ENCODE measurements at places on chromosomes 6 and 20.

GRCh38 chr6:110325197-110325596 is 33.0 kb downstream of the METTL24 start:
- no peak for DNase-seq

GRCh38 chr20:17854307-17854903 is 114.2 kb downstream of the SNX5 start:
- DNase-seq: no peak

DNA sequence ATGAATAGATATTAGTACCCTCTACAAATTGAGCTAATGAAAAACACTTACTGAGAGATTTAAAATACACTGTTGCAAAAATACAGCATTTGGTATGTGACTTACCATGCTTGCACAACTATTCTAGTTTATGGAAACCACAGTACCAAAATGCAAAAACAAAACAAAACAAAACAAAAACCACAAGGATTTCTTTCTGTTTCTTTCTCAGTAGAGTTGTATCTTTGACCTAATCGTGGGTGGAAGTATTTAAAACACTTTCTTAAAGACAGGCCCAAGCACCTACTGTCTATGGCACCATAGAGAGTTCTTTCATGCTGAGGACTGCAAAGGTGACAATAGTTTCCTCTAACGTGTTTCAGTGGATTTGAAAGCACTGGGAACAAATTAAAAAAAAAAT is 95.3 kb upstream of the C6orf118 start:
- no peak for DNase-seq

GRCh38 chr6:75397656-75398465 is 95.7 kb downstream of the FILIP1 start:
- DNase-seq: no peak

DNA sequence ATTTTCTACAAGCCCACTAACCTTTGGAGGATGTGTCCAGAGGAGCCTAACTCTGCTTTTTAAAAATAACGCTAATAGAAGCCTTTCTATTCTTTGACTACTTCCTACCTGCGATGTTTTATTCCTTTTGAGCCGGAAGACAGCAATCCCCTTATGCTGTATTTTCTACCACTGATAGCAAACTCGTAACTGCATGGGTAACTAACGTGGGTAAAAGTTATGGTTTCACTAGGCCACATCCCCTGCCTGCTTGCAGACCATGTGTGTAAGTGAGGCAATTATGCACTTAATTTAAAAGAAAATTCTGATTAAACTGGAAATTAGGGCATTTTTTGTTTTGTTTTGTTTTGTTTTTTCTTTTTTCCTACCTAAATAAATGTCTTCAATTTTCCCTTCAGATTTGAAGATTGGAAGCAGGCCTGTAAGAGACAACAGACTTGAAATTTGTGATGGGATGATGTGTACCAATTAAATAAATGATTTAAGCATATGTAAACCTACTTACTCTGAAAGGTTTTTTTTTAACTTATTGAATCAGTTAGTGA is 931 bp downstream of the UFL1 start:
- no peak for DNase-seq

- DNase-seq: no peak
Measured at GRCh38 chr20:16864069-16864468, 115.9 kb downstream of the OTOR start.

DNA sequence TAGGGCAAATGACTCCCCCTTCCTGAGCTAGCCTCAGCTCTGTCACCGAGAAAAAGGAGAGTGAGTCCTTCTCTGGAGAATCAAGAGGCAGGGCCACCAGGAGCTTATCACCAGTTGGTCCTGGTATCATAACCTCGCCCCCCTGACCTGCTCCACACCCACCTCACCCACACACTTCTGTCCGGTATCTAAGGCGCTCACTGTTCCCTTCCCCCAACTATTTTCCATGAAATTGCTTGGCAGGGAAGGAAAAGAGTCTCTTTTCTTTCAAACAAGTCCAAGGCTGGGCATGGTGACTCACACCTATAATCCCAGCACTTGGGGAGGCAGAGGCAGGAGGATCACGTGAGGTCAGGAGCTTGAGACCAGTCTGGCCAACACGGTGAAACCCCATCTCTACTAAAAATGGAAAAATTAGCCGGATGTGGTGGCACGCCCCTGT is 77.6 kb downstream of the ZMYND8 start:
- DNase-seq: no peak

GRCh38 chr6:39114388-39114703 is 640 bp downstream of the SAYSD1 start:
- DNase-seq: no peak

DNA sequence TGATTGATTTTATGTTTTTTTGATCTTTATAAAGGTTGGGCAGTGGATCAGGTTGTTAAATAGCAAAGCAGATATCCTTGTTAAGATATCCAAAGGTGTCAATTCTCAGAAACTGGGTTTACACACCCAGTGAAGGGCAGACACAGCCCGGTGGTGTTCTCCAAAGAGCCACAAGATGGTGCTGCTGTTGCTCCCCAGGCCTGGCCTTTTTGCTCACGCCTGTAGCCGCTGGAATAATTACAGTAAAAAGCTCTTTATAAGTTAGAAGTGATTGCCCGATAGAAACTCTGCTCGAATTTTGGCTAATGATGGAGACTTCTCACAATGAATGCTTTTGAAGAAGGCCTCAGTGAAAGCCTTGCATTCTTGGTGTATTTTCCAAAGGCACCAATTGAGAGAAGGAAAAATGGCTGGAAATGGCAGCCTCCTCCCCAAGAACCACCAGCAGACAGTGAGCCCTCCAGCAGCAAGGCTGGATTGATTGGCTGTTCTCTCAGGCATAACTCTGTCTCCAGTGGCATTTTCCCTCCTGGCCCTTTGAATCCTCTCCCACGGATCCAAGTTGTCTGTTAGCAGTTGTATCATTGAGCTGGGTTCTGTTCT is 120.5 kb upstream of the CHD6 start:
- no peak for DNase-seq

DNA sequence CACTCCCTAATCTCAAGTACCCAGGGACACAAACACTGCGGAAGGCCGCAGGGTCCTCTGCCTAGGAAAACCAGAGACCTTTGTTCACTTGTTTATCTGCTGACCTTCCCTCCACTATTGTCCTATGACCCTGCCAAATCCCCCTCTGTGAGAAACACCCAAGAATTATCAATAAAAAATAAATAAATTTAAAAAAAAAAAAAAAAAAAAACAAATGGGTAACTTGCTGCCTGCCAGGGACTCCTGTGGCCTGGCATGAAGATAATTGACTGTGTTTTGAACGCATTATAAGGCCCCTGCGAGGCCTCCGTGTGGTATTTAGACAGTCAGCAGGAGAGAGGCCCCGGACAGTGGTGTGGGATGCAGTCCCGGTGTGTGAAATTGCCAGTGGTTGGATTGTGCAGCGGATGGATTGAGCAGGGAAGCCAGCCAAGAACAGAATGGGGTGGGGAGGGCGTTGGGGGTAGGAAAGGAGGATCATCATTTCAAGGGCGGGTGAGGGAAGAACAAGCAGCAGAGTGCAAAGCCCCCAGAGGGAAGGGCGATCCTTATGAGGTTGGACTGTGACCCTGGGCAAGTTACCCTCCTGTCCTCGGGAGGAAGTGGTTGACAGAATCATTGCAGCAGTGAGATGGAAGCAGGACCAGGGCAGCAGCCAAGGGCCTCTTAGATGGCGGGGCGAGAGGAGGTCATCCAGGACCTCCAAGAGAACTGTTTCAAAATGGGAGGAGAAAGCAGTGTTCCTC is 43.3 kb downstream of the PPARD start:
- DNase-seq: no peak

GRCh38 chr6:5302220-5302946 is 41.1 kb downstream of the FARS2 start:
- DNase-seq: no peak

DNA sequence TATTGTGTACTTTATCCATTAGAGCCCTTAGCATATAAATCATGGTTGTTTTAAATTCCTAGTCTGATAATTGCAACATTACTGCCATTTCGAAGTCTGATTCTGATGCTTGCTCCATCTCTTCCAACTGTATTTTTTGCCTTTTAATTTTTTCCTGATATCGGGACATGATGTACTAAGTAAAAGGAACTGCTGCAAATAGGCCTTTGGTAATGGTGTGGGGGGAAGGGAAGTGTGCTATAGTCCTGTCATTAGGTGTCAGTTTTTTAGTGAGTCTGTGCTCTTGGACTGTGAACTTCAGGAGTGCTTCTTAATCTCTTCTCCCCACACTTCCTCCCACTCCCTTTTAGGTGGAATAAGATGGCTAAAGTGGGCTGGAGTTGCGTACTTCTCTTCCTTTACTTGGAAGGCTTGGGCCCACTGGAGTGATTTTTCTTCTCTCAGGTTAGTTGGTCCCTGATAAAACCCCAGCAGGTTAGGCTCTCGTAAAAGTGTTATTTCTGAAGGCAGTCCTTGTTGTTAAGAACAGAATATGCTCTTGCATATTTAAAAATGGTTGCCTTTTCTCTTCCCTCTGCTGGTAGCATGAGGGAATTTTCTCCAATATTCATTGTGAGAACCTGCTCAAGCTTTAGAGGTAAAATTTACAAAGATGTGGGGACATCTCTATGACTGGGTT is 18.1 kb downstream of the STXBP5 start:
- DNase-seq: no peak

DNA sequence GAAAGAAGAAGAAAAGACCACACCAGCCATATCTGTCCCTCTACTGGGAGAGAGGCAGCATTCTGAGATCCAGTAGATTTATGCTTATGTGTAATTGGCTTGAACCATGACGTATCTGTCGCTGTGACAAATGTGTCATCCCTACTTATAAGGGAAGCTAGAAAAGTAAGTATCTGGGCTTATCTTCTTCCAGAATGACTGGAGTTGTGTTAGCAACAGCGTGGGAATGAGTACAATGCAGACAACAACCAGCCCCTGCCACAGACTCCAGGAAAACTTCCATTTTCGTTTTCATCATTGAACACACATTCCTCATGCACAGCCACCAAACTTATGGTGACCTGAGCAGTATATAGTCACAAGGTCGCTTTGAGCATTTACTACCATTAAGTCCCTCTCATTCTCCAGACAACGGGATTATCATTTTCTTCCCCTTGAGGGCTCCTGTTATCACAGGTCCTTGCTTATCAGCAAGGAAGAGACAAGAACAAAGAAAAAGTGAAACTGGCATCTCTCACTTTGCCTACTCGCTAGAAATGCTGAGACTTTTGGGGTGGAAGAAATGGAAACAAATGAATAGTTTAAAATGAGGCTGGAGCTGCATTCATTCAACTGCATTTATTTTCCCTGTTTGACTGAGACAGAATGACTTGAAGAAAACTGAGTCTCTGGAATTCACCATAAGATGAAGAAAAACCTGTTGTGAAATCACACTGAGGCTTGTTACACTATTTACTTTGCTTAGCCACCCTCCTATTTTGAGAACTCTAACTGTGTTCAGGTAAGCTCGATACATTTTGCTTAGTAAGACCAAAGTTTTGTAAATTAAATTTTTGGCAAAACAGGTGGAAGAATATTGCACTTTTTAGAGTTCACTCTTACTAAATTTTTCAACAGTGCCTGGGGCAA is 149.3 kb upstream of the FOXQ1 start:
- DNase-seq: no peak

- DNase-seq: no peak
Measured at GRCh38 chr6:69705954-69706353, 90.9 kb downstream of the LMBRD1 start.

DNA sequence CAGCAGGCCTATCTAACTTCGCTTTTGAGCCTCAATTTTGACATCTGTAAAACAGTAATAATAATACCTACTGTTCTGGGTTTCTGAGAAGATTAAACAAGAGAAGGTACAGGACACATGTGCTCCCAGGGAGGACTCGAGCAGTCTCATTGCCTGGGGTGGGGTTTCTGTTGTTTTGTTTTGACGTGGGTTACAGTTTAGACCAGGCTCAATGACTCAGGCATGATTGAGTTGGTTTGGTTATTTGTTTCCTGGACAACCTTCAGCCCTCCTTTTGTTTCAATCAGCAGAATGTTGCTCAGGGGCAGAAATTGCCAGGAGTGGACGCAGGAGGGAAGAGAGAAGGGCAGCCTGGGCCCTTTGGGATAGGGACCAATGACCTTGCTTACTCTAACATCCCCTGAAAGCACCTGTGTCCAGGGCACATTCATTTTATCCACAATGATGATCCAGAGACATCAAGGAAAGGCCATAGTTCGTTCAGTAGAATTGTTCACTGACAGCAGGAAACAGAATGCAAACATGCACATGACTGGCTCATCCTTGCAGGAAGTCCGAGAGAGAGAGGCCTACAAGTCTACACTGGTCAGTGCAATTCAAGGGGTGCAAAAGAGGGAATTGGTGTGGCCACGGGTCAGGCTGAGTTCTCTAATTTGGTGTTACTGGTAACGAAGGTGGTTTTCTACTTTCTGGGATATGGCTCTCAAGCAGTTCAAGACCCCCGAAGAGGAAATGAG is 74.5 kb upstream of the MRPS10 start:
- DNase-seq: no peak

DNA sequence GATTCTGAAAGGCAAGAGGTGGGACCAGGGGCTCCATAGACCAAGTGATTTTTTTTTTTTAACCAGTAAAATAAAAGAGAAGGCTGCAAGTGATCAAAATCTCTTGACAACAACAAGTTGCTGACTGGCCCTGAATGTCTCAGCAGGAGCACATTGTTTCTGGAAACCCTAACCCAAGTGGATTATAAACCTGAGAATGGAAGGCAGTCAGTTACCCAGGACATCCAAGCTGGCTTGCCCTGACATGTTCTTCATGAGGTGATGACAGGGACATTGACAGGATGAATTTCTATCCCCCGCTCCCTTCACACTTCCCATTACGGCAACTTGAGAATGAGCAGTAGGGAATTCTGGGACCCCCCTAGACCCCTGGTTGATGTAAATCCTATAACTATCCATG is 49.6 kb upstream of the RIPOR2 start:
- no peak for DNase-seq

GRCh38 chr6:40936818-40937251 is 102.2 kb downstream of the UNC5CL start:
- DNase-seq: no peak

GRCh38 chr6:156562636-156563035 is 214.5 kb upstream of the ARID1B start:
- no peak for DNase-seq

- DNase-seq: no peak
Measured at GRCh38 chr20:44186201-44186600, 787 bp downstream of the JPH2 start.

GRCh38 chr6:25053875-25054371 is 118.2 kb upstream of the RIPOR2 start:
- no peak for DNase-seq

- no peak for DNase-seq
Measured at GRCh38 chr6:20709451-20709850, 175.2 kb downstream of the CDKAL1 start.
